Activated T-cell treated with anti-CD3 and anti-CD28 coated beads, Interleukin-2, amount 50 U/mL, for 72 hours (primary cell): ENCODE measurements at places on chromosomes 1 and 21. TPM values are rescaled to one million over a fixed set of nuclear protein-coding genes. Genes with fewer than 3 reads are reported as not detected.

The F13B gene
- not detected for total RNA-seq

DNA sequence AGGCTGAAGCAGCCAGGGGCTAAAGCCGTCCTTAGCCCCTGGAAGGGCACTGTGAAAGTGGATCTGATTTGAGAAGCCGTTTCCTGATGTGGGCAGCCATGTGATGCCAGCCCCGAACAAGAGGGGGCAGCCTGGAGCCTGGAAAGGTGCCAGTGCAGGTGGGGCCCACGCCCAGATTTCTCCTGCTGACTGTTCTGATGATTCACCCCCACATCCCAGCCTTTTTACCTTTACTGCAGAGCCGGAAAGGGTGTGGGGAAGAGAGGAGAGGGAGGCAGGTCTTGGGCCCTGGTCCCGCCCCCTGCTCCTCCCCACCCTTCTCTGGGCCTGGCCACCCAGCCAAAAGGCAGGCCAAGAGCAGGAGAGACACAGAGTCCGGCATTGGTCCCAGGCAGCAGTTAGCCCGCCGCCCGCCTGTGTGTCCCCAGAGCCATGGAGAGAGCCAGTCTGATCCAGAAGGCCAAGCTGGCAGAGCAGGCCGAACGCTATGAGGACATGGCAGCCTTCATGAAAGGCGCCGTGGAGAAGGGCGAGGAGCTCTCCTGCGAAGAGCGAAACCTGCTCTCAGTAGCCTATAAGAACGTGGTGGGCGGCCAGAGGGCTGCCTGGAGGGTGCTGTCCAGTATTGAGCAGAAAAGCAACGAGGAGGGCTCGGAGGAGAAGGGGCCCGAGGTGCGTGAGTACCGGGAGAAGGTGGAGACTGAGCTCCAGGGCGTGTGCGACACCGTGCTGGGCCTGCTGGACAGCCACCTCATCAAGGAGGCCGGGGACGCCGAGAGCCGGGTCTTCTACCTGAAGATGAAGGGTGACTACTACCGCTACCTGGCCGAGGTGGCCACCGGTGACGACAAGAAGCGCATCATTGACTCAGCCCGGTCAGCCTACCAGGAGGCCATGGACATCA, at the start of gene SFN:
TSS of gene SFN (plus strand) at position 369 of the 904 bp plus-strand sequence. CDS start at position 433, 64 bp downstream.
- DNase-seq = peak; percentile 61

DNA sequence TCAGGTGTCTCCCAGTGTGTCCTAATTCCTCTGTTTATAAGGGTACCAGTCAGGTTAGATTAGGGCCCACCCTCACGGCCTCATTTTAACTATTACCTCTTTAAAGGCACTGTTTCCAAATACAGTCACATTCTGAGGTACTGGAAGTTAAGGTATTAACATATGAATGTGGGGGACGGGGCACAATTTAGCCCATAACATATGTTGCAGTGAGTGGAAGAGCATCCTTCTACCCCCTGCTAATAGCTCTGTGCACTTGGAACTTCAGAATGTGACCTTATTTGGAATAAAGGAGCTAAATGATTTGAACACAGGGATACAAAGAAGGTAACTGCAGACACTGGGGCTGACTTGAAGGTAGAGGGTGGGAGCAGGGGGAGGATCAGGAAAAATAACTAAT, 67.3 kb upstream of the ADGRL2 start:
- DNase-seq = no peak

DNA sequence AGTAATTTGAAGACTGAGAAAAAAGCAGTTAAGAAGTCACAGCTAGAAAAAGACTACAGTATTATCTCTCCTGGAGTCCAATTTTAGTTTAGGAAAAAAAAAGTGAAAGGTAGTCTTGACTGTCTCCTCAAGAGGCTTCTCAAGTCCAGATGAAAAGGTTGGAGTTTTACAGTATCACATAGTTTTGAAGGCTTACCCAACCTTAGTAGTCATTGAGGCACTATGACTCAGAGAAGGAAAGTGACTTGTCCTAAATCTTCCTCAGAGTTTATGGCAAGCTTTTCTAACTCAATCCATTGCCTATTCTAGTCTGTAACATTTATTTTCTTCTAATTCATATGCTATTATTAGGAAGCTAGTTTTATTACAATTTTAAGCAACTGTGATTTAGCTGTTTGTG, 174.9 kb downstream of the DPYD start:
- DNase-seq = no peak

DNA sequence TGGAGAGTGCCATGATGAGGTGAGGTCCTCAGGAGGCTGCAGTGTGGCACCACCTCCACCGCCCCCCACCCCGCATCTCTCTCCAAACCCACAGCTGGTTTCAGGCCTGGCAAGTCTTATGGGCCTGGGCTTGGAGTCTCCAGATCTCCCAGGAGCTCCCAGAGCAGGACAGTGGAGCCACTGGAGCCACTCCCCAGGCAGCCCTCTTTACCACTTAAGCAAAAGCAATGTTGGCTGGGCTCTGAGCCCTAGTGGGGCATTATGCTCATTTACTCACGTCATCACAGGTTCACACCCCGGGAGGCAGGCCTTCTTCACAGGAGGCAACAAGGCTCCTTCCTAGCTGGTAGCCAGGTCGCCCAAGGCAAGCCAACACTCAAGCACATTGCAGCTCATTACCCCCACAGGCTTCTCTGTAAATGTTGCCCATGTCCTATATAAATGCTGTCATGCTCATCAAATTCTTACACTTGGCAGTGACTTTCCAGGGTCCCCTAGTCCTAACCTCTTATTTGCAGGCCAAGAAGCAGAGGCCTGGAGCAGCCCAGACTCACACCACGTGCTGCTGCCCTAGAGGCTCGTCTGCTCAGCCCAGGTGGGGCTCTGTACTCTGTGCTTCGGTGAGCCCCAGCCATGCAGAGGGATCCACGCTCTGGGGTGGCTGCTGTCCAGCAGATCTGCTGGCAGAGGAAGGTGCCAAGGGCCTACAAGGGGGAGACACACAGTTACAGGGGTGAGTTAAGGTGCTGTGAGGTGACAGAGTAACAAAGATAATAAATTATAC, 459.3 kb downstream of the MATN1 start:
- DNase-seq = no peak
